ENCODE measurements at places on chromosomes 16 and 17.

DNA sequence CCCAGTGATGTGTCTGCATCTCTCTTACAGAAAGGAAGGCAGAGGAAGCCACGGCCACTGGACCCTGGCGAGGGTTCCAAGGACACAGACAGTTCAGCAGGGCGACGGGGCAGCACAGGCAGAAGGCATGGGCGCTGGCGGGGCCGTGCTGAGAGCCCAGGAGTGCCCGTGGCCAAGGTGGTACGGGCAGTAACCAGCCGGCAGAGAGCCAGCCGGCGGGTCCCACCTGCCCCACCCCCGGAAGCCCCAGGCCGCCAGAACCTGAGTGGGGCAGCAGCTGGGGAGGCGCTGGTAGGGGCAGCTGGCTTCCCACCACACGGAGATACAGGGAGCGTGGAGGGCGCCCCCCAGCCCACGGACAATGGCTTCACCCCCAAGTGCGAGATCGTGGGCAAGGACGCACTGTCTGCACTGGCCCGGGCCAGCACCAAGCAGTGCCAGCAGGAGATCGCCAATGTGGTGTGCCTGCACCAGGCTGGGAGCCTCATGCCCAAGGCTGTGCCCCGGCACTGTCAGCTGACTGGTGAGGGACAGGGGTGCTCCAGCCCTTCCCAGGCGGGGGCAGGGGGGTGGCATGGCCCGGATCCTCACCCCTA lies 7.8 kb downstream of the XYLT2 start:
- DNase-seq, result no peak

- DNase-seq, result no peak
Measured at GRCh38 chr16:53415504-53415903, 18.8 kb upstream of the RBL2 start.

- DNase-seq, result no peak
Measured at GRCh38 chr17:31673076-31673475, 186.0 kb downstream of the COPRS start.

- no peak for DNase-seq
Measured at GRCh38 chr17:10585529-10585928, 36.1 kb upstream of the MYH2 start.

DNA sequence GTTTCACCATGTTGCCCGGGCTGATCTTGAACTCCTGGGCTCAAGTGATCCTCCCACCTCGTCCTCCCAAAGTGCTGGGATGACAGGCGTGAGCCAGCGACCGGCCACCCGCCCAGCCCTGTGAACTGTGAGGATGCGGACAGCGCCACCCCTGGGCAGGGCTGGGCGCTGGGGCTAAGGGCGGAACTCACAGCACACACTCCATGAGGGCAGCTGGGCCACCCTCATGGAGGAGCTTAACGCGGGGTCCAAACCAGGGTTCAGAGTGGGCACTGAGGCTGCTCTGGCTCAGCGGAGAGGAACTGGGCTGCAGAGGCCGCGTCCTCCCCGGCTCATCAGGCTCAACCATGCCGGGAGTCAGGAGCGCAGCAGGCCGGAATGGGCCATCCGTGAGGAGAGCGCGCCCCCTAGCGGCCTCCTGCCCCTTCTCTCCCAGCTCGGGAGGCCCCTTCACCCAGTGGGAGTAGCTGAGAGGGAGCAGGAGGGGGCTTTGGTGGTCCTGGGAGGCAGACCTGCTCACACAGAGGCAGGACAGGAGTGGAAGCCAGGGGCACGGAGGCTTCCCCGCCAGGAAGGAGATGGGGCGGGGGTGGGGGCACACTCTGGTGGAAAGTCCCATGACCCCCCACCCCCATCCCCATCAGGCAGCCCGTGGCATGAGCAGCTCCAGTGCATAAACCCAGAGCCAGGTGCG lies 13.8 kb downstream of the CORO7 start:
- peak; percentile 57 for DNase-seq

DNA sequence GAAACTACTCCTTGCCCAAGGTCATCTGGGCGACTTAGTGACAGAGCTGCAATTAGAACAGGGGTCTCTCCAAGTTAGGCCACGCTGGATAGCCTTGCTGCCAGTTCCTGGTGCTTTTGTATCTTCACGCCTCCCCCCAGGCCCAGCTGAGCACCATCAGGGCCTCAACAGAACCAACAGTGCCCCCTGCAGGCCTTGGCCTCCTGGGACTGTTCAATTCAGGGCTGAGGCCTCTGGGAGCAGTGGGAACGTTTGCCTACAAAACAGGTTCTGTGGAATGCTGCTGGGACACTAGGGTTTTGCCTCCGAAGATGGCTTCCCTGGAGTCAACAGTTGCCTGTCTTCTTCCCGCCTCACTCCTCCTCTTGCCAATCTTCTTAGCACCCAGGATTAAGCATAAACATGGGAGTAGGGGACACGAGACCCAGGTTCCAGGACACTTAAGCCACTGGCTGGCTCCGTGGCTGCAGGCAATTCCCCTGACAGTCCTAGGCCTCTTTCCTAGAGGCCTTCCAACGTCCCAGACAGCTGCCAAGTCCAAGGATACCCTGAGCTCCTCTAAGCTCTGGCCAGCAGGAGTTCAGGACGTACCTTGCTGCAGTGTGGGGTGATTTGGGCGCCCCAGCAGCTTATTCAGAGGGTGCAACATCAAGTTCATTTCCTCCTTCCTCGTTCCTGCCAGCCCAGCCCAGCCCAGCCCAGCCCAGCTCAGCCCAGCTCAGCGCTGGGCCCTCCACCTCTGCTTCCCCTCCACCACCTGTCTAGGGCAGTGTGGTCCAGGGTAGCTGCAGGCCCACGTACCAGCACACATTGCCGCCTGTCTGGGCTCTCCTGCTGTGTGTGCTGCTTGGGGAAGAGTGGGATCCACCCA lies 246.6 kb upstream of the RPL38 start:
- DNase-seq, result peak; percentile 16

- DNase-seq, result peak; percentile 77
Measured at GRCh38 chr17:31492880-31493655, 101.6 kb downstream of the RAB11FIP4 start.

GRCh38 chr17:76492123-76492988 lies 8.9 kb downstream of the RHBDF2 start:
- no peak for DNase-seq

DNA sequence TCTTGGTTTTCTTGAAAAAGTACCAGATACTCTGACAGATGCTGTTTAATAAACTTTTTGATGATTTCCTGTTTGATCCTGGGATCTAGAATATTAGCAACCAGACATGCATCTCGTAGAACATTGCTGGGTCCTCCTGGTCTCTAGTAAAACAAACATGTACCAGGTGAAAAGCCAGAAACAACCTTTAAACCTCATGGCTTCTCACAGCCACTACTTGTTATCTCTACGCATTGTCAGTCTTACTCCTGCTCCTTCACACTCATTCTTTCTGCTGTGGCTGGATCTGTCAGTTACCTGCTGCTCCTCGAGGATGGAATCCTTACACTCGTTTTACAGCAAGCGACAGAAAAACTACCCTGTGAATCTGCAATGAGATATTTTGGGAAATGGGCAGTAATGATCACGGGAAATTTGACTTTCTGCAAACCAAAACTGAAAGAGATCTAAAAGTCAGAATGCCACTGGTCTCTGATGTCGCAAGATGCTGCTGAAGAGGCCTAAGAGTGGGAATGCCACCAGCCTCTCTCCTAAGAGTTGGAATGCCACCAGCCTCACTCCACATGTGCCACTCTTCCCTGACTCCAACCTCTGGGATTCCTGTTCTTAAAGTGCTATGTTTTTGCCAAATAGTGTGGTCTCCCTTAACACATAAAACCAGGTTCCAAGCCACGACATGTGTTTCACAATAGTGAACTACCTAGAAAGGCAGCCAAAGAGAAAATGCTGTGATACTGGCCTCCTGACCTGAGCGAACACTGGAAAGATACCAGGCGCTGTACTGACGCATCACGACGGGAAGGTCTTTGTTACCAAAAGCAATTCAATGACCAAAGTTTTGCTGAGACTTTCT lies 86.3 kb downstream of the VPS53 start:
- no peak for DNase-seq

- no peak for DNase-seq
Measured at GRCh38 chr17:29732613-29733012, 109.9 kb upstream of the CORO6 start.

Data from stimulated activated CD4-positive, alpha-beta T cell treated with anti-CD3 and anti-CD28 coated beads, Interleukin-2, amount 100 ng/mL, for 4 hours (primary cell).